NCI-H82 (cell line): ENCODE measurements at places on chromosomes 4 and X.

DNA sequence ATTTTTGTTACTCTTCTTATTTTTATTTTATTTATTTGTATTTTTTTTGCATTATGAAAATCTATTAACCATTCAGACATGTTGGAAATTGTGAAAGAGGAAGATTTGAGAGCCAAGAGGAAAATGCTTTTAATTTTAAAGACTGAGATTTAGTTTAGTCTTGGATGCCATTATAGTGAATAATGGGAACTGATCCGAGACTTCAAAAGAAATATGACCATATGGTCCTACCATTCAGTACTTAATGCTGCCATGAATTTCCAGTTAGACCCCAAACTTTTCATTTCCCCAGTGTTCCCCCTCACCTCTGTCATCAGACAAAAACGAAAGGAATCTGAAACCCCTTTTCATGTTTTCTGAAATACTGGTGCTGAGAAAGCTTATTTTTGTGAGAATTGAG, 95.5 kb downstream of the TENM3 start:
- DNase-seq, result no peak

- no peak for DNase-seq
These were observed 810.7 kb upstream of the AMOT start for GRCh38 chrX:113651306-113651705.

DNA sequence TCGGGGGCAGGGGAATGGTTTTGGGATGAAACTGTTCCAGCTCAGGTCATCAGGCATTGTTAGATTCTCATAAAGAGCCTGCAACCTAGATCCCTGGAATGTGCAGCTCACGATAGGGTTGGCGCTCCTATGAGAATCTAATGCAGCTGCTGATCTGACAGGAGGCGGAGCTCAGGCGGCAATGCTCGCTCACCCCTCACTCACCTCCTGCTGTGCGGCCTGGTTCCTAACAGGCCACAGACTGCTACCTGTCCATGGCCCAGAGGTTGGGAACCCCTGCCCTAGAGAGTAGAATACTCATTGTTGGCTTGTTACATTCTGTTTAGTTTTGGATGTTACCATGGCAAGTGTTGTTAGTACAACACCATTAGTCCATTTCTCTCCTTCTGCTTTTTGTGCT, 40.8 kb upstream of the STX18 start:
- DNase-seq, result no peak

GRCh38 chr4:54091637-54092404, 8.1 kb upstream of the GSX2 start:
- peak; percentile 75 for DNase-seq

DNA sequence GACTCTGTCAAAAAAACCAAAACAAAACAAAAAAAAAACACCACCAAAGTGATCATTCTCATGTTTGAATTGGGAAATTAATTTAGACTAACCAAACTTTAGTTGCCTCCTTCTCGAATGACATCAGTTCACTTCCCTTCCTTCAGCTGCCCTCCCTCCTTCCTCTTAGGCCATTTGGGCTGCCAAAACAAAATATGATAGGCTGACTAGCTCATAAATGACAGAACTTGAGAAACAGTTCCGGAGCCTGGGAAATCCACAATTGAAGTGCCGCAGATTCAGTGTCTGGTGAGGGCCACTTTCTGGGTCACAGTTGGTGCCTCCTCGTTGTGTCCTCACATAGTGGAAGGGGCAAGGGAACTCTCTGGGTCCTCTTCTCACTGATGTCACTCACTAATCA, 16.1 kb upstream of the WAS start:
- DNase-seq, result no peak

- DNase-seq, result peak; percentile 37
These were observed 774.0 kb upstream of the POU3F4 start for GRCh38 chrX:82734140-82734539.

DNA sequence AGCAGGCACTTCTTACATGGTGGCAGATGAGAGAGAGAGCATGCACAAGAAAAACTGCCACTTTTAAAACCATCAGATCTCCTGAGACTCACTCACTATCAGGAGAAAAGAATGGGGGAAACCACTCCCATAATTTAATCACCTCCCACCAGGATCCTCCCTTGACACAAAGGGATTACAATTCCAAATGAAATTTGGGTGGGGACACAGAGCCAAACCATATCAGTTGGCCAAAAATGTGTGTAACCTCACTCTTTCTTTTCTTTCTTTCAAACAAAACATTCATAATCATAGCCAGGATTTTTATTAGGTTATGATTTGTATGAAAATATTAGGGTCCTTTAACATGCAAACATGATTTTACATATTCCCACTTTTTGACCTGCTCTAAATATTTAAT, 222.1 kb downstream of the PCDH18 start:
- no peak for DNase-seq

- DNase-seq, result no peak
These were observed 67.9 kb downstream of the PPP3CA start for GRCh38 chr4:101279377-101279871.

DNA sequence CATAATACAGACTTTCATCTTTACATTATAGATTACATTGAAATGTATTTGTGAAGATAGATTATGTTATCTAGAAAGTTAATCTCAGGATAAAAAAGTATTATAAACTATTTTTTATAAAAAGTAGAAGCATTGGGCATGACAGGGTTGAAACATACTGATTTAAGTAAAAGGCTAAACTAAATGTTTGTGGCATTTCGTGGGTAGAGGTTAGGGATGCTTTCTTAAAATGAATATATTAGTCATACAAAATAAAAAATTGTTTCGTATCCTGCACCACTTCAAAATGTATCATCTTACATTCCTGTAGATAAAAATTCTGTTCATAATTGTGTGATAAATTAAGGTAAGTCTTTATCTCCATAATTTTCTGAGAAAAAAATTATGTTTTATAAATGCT, 603.6 kb downstream of the SPRY1 start:
- DNase-seq, result no peak

DNA sequence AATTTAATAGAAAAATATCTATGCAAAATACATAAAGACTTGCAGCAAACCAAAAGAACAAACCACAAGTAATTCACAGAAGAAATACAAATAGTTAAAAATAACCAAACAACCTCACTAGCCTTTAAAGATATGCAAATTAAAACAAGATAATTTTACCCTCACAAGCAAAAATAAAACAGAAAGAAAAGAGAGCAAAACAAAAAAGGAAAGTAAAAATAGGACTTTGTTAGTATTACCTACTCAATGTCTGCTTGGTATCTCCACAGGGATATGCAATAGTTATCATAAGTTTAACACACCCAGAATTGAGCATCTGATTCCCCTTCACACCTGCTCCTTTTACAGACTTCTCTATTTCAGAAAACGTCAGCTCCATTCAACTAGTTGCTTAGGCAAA, 737.5 kb upstream of the MAGEB2 start:
- DNase-seq, result no peak

GRCh38 chr4:89307446-89308160, at the start of gene GPRIN3:
Gene GPRIN3, minus strand, starts transcription at chr4:89307800. Its CDS starts 57,690 bp downstream, at chr4:89250110.
- DNase-seq, result no peak

- DNase-seq, result no peak
These were observed 14.3 kb upstream of the C4orf50 start for GRCh38 chr4:6032249-6033244.

DNA sequence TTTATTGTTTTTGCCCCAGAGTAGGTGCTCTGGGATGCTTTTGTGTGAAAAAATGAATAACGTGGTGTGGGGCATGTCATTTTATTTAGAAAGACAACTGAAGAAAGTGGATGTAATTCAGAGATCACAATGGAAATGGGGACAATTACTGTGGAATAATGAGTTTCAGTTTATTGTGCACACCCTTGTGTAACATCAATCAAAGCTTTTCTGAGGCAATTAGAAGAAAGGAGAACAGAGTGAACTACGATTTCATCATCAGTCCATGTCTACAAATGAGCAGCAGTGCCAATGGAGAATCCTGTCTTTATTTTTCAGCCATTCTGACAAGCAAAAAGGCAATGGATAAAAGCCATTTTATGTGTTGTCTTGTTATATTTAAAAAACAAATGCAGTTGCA, 339.2 kb downstream of the TMA16 start:
- no peak for DNase-seq

DNA sequence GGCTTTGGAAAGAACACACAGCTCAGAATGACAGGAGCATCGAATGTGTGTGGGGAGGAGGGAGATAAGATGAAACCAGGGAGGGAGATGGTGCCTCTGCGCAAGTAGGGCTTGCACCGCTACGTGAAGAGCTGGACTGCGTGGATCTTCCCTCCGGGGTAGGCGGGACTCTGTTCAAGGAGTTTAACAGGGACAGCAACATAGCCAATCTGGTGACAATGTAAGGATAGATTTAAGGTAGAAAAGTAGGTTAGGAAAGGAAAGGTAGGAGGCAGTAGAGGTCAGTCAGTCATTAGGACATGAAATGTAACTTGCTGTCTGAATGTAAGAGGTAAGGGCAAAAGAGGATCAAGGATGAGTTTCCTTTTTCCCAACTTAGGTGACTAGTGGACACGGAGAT, 152.5 kb downstream of the DCTD start:
- DNase-seq, result no peak

DNA sequence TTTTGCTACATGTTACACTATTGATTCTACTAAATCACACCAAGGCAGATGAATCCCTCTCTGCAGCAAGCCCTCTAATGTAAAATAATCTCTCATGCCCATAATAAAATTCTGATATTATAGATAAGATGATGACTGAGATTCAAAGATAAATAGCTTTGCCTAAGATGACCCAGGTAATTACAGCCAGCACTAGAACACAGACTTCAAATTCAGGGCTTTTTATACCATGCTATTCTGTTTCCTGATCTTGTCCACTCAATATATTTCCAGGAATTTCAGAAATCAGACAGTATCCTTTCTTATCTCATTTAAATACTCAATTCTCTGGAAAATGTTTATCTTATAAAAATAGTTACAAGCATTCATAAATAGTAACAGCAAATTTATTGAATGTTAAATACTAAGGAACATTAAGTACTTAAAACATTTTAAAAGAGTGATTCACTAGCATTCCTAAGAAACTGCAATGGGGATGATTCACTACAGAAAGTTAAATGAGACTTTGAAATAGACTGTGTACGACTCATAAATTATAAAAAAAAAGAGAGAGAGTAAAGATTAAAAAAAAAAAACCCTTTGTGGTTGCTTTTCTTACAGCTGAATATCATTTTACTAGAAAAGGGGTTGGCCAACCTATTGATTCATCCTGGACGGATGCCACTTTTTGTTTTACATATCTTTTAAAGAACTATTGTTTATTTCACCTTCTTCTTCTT, 45.8 kb upstream of the IL21 start:
- DNase-seq, result no peak
